CD14-positive monocyte (primary cell): ENCODE measurements at places on chromosomes 5 and 9.

GRCh38 chr9:104779946-104780535 is 16.1 kb downstream of the NIPSNAP3B start:
- DNase-seq: peak; percentile 74

DNA sequence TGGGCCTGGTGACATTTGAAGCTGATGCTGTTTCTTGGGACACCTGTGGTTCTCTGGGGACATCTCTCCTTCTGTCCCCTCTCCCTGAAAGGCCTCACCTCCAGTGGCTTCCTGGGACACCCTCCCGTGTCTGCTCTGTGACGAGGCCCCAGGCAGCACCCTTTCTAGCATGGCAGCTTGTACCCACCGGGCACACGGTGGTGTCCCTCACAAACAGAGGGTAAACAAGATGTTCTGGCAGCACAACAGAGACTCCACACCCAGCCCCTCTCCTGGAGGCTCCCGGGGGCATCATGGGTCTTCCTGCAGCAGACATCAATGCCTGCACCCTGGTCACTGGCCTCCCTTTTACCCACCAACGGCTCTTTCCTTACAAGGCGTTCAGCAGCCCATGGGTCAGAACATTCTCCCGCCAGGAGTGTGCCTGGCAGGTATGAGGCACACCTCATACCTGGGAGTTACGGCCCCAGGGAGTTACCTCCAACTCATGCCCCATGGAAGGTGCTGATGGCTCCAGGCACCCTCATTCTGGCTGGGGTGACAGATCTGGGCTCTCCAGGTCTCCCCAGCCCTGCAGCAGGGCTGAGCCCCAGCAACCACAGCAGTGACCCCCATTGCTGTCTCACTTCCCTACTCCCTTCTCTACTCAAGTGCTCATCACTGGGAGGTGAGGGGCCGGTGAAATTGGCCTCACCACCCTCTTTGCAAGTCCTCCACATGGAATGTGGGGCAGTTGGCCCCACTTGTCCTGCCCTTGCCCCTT is 51.1 kb downstream of the BARX1 start:
- DNase-seq: no peak

GRCh38 chr9:115229496-115229895 is 111.5 kb upstream of the TNC start:
- DNase-seq: no peak

GRCh38 chr9:131397100-131397790 is 3.4 kb downstream of the PRRC2B start:
- no peak for DNase-seq

DNA sequence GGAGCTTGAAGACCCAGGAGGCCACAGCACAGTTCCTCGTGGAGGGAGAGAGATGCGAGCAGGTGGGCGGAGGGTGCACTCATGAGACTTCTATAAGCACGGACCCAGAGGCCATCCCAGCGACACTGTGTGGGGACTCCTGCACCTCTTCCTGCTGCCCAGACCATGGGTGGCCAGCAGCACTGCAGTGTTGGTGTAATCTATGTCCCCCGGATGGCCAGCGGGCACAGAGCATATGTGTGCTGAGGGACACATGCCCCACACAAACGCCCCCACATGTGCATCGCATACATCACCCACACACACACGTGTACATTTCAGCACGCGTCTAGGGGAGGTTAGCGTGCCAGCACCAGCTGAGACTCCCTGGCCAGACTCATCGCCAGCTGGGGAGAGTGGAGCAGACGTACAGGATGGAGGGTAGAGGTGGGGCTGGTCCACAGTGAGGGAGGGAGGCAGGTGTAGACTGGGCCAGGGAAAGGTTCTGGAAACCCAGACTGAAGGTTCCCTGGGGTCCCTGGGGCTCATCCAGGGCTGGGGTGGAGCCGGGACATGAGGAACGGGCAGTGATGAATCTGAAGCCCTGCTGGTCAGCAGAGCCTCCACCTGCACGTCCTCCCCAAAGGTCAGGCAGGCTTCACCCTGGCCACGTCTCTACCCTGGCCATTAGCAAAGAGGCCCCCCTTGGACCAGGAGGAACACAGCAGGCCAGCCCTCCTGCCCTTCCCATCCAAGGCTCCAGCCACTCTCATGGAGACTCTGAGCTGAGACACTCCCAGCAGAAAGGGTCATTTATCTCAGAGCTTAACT is 27.6 kb downstream of the ADAMTS2 start:
- no peak for DNase-seq

GRCh38 chr5:63101870-63102269 is 523.3 kb downstream of the LRRC70 start:
- DNase-seq: no peak

GRCh38 chr9:129442803-129443511 is 177.9 kb downstream of the C9orf50 start:
- no peak for DNase-seq

- DNase-seq: no peak
These were observed 285.8 kb downstream of the ZNF608 start for GRCh38 chr5:124460642-124461041.

GRCh38 chr5:92371889-92372235 is 988.7 kb upstream of the ARRDC3 start:
- no peak for DNase-seq

GRCh38 chr5:139747583-139748504 is 47.8 kb upstream of the PSD2 start:
- DNase-seq: peak; percentile 56

DNA sequence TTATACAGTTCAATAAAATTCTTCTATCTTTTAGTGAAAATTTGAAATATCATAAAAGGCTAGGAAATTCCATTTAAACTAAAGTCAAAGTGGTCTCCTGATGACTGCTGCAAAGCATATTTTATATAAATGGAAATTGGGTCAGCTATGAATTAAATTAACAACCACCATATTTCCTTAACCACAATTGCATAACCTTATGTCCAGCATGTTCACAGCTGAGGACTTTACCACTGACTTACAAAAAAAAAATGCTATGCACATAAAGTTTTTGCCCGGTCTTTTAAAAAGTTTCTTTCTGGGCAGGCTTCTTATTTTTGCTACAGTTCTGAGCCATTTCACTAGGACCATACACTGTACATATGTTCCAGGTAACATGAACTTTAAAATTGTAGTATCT is 208.6 kb upstream of the RGMB start:
- DNase-seq: no peak

DNA sequence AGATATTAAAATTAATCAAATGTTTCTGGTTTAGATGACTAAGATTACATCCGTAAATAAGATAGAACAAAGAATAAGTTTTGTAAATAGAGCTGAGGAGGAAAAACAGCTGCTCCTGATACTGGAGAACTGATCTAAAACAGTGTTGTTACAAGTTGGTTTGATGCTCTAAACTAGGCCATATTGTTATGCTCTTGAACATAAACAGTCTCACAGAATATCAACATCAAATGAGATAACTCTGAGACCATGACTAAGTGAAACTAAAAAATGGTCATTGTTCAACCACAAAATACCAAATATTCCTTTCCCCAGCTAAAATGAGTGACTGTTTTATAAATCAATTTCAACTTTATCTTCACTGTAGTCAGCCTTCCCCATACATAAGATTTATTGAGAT is 16.5 kb upstream of the SRFBP1 start:
- no peak for DNase-seq

- no peak for DNase-seq
These were observed 111.2 kb upstream of the LRRTM2 start for GRCh38 chr5:138986186-138986800.

GRCh38 chr9:126411225-126411947 is 84.8 kb downstream of the MVB12B start:
- no peak for DNase-seq

DNA sequence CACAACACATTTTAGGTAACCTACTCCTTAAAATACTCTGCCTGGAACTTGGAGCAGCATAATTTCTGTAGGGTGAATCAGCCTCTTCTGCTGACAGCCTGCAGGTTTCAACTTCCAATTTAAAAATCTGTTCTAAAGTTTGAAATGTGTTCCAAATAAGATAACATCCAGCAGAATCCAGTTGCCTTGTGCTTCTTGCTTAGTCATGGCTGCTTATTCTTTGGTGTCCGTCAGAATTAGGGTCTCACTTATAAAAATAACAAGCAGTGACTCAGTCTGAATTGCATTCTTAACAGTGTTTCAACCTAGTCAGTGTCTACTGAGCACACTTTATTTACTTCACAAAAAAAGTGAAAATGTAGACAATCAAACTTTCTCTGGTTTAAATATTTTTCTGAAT is 3.7 kb downstream of the CDH6 start:
- no peak for DNase-seq

DNA sequence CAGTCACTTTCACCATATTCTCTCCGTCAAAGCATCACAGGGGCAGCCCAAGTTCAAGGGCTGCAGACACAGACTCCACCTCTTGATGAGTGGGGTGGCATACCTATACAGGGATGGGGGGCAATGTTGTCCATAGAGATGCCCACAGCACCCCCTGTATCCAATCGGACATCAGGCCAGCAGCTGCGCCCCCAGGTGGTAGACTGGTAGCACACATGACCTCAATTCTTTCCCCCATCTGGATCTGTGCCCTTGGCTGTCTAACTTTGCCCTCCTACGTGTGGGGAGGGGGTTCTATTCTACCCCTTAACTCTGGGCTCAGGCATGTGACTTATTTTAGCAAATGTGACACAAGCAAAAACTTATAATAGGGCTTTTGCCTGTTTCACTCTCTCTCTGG is 84.0 kb upstream of the SLC25A48 start:
- no peak for DNase-seq

DNA sequence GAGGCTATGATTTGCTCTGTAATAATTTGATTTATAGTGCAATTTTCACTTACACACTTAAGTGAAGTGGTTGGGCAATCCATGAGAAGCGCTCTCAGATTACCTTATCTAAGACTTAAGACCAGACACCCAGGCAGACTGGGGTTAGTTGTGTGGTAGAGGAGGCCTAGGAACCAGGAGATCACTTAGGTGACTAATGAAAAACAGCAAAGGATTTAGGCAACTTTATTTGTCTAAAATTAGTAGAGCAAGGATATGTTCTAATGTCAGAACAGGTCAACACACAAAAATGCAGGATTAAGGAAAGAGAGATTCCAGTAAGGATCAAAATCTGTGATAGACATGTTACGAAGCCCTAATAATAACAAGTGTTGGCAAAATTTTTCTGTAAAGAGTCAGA is 913.8 kb downstream of the TLE1 start:
- no peak for DNase-seq

GRCh38 chr9:80841888-80842287 is 847.5 kb downstream of the TLE1 start:
- DNase-seq: no peak

- DNase-seq: no peak
These were observed 36.4 kb upstream of the TNFAIP8 start for GRCh38 chr5:119319401-119319800.

GRCh38 chr5:128629157-128629556 is 91.1 kb upstream of the FBN2 start:
- DNase-seq: no peak

DNA sequence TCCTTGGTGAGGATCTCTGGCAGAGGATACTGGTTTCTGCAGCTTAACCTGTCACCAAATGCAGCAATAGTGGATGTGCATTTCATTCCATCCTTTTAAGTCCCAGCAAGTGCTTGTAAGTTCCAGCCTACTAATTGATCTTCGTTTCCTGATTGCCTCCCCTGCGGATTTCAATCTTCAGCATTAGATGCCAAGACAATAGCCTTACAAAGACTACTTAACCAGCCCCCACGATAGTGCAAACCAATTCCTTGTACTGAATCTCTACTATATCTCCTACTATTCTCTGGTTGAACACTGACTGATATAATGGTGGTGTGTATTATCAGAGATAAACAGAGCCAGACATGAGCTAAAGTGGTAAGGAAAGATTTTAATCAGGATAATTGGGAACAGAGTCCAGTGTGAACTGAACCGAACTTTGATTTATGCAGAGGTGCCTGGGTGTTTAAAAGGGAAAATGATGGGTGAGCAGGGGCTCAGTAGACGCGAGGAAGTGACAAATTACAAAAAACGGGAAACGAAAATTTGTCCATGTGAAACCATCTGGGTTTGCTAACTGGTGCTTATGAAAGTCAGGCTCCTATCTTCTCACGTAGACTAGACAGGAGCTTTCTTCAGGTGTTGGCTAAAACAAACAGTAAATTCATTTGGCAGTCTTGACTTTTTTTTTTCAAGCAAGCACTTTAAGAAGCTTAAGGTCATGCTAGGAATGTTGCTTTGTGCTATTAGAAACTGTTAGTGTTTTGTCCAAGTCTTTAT is 106.9 kb upstream of the ST8SIA4 start:
- no peak for DNase-seq

DNA sequence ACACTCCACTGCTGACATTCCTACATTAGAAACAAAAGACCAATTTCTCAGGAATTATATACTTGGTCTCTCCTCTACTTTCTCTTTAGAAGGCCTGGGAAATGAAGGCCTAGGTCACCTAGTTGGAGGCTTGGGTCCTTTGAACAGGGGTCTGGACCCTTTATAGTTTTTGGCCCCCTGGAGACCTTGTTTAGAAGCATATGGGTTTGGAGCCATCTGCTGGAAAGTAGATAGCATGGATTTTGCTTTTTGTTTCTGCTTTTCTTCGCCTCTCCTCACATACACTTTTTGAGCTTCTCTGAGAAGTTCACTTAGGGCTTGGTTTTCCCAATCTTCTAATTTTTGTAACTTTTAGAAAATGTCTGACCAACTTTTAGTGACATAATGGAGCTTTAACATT is 67.1 kb upstream of the CDK20 start:
- no peak for DNase-seq

DNA sequence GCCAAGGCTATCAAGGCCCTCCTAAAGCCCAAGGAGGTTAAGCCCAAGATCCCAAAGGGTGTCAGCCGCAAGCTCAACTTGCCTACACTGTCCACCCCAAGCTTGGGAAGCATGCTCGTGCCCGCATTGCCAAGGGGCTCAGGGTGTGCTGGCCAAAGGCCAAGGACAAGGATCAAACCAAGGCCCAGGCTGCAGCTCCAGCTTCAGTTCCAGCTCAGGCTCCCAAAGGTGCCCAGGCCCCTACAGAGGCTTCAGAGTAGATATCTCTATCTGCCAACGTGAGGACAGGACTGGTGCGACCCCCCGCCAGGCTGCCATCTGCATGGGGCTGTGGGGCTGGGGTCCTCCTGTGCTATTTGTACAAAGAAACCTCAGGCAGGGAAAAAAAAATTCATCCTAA is 3.3 kb downstream of the HOMER1 start:
- no peak for DNase-seq

DNA sequence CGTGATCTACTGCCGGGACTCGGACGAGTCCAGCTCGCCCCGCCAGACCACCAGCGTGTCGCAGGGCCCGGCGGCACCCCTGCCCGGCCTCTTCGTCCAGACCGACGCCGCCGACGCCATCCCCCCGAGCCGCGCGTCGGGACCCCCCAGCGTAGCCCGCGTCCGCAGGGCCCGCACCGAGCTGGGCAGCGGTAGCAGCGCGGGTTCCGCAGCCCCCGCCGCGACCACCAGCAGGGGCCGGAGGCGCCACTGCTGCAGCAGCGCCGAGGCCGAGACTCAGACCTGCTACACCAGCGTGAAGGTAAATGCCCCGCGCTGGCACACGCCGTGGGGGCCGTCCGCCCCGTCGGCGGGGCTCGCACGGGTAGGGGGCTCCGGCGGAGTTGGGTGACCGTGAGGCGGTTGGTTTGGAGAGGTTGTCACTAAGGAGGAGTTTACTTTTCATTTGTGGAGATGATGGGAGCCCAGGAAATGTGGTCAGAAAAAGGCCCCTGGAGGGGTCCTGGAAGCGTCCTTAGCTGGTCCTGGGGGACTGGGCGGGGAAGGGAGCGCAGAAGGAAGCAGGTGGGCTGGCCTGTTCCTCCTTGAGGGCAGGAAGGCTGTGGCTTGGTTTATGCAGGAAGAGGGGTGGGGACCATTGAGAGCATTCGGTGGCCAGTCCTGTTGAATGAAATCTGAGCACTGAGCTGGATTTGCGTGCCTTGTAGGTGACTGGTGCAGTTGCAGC is 647 bp downstream of the PDE8B start:
- DNase-seq: no peak
